Kidney (tissue), 22 donors: ENCODE measurements at places on chromosomes 5 and 9. TPM values are rescaled to one million over a fixed set of nuclear protein-coding genes. Genes with fewer than 3 reads are reported as not detected.

DNA sequence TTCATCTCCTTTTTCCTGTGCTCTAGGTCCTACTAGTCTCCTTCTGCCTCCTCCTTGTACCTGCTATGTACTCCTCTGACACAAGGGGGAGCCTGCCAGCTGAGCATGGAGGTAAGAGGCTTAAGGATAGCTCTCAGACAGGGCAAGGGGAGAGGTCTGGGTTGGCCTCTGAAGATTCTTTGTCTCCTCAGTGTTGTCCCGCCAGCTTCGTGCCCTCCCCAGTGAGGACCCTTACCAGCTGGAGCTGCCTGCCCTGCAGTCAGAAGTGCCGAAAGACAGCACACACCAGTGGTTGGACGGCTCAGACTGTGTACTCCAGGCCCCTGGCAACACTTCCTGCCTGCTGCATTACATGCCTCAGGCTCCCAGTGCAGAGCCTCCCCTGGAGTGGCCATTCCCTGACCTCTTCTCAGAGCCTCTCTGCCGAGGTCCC is 3.8 kb downstream of the CREB3 start:
- no peak for DNase-seq

GRCh38 chr5:123940416-123940815 is 428.4 kb downstream of the CSNK1G3 start:
- DNase-seq: no peak

DNA sequence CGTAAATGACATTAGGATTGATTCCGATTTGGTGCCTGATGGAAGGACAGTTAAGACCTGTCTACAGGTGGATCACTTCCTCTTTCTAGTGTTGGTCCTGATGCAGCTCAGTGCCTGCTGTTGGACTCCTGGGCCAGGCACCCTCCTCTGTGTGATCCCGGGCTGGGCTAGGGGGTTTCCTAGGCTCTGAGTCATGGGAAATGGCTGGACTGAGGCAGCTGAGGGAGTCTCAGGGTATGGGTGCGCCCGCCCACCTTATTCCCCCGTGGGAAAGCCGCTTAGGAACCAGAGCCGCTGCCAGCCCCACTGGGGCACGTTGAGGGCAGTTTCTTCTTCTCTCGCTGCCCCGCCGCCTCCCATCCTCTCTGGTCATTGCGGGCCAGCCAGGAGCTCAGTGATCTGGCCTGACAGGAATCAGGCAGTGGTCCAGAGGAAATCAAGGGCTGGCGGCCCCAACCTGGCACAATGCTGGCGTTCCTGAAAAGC is 12.9 kb downstream of the TCF7 start:
- no peak for DNase-seq

DNA sequence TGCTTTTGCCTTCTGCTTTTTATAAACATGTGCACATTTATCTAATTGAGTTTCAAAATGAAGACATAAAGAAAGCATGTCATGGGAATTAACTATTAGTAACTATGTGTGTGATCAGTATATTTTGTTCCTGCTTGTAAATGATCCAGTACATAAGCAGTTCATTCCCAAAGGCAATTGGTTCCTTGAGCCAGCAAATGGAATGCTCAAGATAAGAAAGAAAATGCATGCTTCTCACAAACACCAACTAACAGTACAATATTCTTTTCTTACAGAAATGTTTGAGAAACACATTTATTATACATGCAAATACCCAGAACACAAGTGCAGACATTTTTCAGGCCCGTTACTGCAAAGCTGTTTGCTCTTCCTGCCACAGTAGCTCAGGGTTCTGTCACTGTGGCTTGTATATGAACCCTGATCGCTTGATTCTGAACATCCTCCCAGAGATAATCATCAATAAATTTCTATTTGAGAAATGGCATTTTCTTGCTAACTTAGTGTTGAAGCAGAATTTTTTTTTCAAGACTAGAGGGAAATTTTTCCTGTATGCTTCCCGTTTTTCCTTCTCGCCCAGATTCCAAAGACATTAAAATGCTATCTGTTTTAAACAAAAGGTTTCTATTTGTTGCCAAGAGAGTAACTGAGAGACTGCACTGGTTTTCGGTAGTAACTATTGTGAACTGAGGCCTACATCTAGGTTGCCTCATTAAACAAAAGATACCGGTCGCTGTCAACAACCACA is 1.9 kb downstream of the GNAQ start:
- DNase-seq: no peak

IL13 gene
- polyA plus RNA-seq: not detected

AQP7 gene
- polyA plus RNA-seq: 45.3 TPM

PCDHB16 gene
- 0.67 TPM for polyA plus RNA-seq
